ENCODE measurements at places on chromosomes 16 and 17.

GRCh38 chr16:23244122-23244521 lies 58.0 kb upstream of the SCNN1B start:
- no peak for DNase-seq

GRCh38 chr16:6258056-6258455 lies 1074.6 kb upstream of the RBFOX1 start:
- DNase-seq = no peak

DNA sequence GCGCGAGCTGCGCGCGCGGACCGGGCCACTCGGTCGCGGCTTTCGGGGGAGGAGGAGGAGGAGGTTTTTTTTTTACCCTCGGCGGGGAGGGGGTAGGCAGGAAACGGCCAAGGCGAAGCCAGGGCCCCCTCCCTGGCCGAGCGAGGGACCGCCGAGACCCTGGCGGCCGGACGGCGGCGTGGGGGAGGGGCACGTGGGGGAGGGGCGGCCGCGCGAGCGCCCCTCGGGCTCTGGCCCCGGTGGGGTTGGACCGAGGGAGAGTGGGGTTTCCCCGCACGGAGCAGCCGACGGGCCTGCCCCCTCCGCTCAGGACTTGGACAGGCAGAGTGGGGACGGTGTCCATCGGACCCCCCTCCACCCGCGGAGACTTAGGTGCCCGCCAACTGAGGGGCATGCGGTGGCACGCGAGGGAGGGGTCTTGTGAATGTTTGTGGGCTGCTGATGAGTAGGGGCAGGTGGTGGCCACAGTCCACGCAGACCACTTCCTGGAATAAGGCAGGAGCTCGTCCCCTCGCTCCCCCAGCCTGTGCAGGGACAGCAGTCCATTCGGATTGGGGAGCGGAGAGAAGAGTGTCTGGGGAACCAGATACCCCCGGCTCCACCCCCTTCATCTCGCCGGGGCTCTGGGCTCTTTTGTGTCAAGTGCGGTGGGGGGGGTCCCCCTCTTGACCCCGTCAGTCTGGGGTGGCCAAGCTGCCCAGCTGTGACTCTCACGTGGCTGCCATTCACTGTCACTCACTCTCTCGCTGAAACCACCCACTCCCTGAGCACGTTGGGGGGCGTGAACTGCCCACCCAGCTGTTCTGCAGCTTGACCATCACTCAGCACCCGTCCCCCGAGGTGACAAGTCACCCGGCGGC lies 3.0 kb upstream of the CHD3 start:
- DNase-seq = no peak

GRCh38 chr17:46943501-46944393 lies 20.8 kb downstream of the GOSR2 start:
- no peak for DNase-seq

GRCh38 chr17:71941920-71942319 lies 178.9 kb upstream of the SOX9 start:
- no peak for DNase-seq

- no peak for DNase-seq
These were observed 9.0 kb downstream of the SRR start for GRCh38 chr17:2312736-2313135.

- DNase-seq = no peak
These were observed 5.8 kb upstream of the CBX4 start for GRCh38 chr17:79844869-79845600.

- DNase-seq = no peak
These were observed 24.1 kb upstream of the CDH5 start for GRCh38 chr16:66342294-66342900.

GRCh38 chr16:76681296-76681695 lies 404.1 kb downstream of the CNTNAP4 start:
- DNase-seq = no peak

- no peak for DNase-seq
These were observed 773 bp downstream of the NTN3 start for GRCh38 chr16:2471653-2472487.

DNA sequence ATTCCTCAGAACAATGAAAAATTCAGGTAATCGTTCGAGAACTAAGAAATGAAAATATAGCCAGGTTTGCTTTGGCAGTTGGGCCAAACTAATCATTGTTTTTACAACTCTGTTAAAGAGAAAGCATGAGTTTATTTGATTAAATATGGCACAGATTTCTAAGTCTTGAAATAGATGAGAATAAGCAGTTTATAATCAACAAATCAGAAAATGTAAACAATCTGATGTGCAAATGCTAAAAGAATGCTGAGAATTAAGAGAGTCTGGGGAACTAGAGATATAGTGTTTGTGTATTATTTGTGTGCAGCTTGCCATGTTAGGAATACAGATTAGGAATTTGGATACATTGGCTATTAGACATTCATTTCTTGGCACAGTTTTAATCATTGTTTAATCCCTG lies 212.5 kb downstream of the TANC2 start:
- no peak for DNase-seq

DNA sequence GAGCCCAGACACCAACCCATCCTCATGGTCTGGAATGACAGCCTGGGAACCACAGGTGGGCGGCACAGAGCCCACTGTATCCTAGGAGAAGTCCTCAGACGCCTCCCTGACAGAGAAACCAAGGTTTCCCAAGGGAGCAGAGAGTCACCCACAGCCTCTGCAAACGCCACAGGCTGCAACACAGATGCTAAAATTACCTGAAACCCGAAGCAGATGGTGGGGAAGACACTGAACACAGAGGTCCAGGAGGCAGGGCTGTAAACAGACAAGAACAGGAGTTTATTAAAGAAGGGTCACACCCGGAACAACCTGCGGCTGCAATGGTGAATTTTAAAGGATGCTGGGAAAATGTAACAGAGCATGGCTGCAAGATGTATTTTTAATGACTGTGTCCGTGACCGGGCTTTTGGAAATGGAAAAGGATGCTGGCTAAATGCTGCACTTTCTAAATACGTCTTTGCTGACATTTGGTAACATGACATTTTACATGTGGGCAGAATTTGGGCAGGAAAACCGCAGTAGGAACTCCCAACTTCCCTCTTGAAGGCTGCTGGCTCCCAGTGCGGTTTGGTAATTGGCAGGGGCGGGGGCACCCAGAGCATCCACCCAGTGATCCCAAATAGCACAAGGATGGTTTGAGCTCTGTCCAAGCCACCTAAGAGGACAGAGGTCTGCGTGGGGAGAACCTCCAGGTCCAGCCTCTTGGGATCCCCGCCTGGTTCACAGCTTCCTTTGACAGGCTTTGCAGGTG lies 13.1 kb downstream of the SLC38A8 start:
- no peak for DNase-seq

DNA sequence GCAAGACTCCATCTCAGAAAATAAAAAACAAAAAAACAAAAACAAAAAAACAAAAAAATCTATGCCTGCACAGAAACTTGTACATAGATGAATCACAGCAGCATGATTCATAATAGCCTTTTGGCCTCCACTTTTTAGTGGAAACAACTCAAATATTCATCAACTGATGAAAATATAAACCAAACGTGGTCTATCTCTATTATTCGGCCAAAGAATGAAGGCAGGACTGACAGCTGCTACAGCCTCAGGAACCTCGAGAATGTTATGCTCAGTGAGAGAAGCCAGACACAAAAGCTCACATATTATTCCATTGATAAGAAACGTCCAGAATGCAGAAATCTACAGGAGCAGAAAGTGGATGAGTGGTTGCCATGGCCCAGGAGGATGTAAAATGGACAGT lies 19.8 kb downstream of the PPL start:
- no peak for DNase-seq

- no peak for DNase-seq
These were observed 7.1 kb upstream of the CNP start for GRCh38 chr17:41959336-41960095.

GRCh38 chr16:17853958-17854357 lies 383.2 kb upstream of the XYLT1 start:
- no peak for DNase-seq

GRCh38 chr17:77741109-77741508 lies 217.4 kb upstream of the TNRC6C start:
- DNase-seq = no peak
